ENCODE measurements at places on chromosomes 16 and 17.

DNA sequence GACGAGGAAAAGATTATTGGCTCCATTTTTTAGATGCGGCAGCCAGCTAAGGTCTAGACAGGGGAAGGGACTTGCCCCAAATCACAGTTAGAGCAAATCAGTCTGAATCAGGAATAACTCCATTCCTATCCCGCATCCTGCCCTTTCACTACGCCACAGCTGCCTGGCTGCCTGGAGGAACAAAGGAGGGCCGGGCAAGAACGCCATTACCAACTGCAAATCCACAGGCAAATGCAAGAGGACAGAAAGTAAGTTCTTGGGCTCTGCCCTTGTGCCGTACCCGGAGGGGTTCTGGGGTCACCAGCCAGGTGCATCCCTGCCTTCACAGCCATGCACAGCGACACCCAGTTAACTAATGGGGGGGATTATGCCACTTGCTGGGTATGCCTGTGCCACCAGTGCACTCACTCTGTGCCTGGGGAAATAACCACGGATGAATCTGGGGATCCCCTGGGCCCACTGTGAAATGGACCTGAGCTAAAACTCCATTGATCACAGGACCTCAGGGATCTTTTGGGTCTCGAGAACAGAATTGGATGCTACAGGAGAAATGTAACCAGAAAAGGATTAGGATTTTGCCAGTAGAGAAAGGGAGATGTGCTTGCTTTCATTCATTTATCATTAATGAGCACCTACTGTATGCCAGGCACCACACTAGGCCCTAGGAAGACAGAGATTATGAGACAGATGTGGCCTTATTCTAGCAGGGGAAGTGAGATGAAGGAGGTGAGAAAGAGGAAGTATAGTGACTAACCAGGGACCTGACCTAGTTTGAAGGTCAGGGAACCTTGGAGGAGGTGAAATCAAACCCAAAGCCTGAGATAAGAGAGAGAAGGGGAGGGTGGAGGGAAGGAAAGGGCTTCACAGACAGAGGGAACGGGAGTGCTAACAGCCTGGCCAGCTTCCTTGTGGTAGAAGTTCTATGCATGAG, 17.7 kb downstream of the BCL7C start:
- DNase-seq: no peak

DNA sequence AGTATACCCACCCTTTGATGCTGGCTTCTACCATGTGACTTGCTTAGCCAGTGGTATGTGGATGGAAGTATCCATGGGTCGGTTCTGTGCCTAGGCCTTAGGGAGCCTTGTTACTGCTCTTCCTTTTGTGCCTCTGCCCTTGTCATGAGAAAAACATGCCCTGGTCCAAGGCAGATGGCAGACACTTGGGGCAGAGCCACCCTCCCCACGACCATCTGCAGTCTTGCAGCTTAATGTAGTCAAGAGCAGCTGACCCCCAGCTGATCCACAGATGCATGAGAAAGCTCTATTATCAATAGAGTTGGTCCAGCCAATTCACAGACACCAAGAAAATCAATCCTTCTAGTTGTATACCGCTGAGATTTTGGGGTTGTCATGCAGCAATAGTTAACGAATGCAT, 95.7 kb downstream of the SLC39A11 start:
- no peak for DNase-seq

- DNase-seq: no peak
Measured at GRCh38 chr17:12098568-12098967, 77.9 kb downstream of the MAP2K4 start.

- DNase-seq: no peak
Measured at GRCh38 chr16:55701442-55702319, 45.9 kb downstream of the SLC6A2 start.

GRCh38 chr16:19183187-19183586, 15.1 kb downstream of the SYT17 start:
- no peak for DNase-seq

- no peak for DNase-seq
Measured at GRCh38 chr17:1995321-1995892, 29.7 kb downstream of the RTN4RL1 start.

GRCh38 chr17:30519707-30520106, 42.5 kb downstream of the GOSR1 start:
- no peak for DNase-seq

DNA sequence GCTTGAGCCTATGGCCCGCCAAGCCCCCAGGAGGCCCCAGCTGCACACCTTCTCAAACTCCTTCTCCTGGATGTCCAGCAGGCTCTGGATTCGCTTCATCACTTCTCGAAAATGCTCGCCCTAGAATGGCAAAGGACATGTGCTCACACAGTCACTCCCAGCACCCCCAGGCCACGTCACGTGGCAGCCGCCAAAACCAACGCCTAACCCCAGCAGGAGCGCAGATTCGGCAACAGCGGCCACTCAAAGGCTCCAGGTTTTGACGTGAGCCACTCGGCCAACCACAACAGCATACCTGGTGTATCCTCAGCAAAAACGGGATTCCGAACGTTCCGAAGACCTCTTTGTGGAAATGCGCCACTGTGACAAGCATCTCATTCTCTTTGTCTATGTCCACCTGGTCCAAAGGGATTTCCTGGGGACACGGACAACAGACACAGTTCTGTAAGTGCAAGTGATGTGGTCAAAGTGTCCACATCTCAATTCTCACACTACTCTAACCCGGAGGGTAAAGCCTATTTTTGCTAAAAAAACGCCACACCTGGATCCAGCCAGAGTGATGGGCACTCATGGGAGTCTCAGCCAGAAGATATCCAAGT, 12.7 kb downstream of the LITAFD start:
- no peak for DNase-seq

GRCh38 chr16:31347445-31347844, 7.5 kb upstream of the ITGAX start:
- no peak for DNase-seq

DNA sequence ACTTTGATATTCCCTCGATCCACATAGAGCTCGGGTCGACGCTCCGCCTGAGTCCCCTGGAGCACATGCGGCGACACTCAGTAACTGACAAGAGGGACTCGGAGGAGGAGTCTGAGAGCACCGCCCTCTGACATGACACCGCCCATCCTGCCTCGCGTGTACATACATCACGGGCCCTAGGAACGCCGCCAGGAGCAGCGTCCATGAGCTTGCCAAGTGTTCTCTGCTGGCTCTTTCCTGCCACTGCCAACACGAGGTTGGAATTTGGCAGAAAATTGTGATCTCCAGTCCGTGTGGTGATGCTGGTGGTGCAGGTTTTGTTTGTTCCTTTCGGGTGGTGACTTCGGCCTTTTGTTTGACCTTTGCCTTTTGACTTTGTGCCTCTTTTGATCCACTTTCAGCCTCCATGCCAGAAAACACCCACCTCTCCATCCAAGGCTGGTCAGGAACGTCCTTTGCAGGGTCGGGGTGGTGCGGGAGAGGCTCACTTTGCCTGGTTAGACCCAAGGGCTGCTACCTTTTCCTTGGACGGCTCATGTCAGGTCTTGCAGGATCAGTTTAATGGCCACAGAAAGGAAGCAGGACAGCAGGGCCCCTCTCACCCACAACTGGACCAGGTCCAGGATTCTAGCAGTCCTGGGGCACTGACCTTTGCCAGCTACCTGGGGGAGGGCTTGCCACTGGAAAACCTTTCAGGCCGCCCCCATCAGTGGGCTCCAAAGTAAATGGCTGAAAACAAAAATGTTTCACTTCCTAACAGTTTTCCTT, 27.6 kb downstream of the ELAC2 start:
- DNase-seq: no peak

DNA sequence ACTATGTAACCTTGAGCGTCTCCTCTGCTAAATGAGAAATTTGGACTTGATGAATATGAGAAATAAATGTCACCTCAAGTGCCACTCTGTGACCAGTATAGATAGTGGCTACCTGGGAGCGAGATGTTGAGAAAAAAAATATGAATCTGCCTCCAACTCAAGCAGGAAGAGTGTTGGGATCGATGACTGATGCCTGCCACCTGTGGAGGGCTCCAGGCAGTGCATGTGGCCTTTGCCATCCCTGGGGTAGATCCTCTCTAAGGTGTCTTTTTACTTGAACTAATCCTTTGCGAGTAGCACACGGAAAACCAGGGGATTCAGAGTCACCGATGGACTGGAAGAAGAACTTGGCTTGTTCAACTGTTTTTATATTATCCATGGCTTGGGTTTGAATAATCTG, 9.4 kb downstream of the CCDC182 start:
- no peak for DNase-seq

DNA sequence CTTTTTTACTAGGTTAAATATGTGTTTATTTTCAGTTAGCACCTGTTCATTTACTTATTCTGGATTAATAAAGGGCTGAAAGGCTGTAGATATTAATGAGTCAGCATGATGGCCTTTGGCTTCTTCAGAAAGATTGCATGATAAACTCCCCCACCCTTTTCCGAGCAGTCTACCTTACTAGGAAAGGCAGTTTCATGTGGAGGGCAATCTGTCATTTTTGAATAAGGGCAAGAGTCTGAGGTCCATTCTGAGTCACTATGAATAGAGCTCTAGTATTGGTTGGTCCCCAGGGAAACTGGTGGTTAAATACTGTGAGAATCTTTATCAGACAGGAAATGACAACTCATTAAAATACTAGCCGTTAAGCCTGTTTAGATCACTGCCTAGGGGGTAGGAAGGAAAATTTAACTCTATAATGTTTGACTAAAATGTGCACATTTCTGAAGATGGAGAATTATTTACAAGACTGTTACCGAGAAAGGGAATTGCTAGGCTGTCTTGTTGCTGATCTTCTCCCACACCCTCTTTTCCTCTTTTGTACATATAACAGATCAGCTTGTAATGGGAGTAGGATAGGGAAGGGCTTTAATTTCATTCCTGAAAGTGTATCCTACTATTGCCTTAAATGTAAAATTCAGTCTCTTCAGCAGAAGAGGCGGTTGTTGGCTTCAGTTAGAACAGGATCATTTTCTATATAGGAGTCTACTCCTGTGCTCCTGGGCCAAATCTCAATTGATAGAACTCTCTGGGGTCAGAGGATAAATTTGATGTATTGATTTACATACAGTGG, 63.3 kb downstream of the TUBD1 start:
- DNase-seq: no peak

- DNase-seq: no peak
Measured at GRCh38 chr17:12712415-12712814, 46.7 kb downstream of the MYOCD start.

DNA sequence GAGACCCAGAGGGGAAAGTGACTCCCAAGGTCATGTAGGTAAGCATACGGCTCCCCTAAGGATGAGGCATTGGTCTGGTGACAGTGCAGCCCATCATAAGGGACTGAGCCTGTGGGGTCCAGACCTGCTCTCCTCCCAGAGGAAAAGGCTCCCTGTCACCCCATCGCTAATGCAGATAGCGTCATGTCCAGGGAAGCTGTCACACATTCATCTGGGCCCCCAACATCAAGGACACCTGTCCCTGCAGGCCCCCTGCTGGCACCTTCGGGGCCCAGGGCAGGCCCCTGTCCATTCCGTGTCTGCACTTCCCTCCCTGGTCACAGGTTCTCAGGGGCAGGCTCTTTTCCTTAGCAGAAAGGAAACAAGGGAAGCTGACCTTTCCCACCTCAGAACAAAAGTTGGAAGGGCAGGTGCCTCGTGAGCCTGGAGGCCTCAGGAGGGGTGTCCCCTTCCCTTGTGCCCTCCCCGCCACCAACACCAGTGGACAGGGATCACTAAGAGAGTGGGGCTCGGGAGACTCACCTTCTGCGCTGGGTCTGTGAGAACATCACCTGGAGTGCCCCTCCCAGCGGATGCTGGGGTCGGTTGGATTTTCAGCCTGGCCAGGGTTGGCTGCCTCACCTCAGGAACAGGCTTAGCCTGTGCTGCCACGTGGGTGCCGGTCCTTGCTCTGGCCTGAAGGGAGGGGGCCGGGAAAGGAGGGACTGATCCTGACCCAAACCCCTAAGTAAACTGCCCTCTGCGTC, 17.3 kb upstream of the LASP1NB start:
- DNase-seq: no peak

DNA sequence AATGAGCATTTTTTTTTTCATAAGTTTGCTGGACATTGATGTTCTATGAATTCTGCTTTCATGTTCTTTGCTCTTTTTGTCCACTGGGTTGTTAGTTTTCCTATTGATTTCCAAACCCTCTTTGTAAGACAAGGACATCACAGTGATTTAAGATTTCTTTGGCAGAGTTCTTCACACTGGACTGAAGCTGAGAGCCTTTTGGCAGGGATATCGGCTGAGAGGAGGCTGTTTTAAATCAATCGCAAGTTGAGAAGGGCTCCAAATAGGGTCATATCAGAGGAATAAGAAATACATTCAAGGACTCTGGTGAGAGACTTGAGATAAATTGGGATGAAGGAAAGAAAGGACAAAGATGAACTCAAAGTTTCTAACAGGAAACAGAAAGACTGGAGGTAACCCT, 165.8 kb upstream of the AXIN2 start:
- no peak for DNase-seq

DNA sequence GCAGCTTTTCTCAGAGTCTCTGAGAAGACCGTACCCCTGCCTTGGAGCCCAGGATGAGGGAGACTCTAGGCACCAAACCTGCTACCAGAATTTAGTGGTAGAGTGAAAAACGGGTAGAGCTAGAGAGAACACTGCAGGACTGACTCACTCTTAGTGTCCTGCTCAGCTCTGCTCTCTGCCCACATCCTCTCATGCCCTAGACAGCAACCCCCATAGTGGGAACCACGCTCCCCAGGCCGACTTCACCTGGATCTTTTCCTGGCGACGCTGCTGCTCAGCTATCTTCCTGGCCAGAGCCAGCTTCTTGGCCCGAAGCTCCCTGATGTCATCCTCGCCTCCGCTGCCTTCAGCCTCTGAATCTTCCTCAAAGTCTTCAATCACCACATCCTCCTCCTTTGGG, 26.7 kb downstream of the HIC1 start:
- no peak for DNase-seq

- no peak for DNase-seq
Measured at GRCh38 chr16:29962344-29962994, 590 bp downstream of the TMEM219 start.

- DNase-seq: no peak
Measured at GRCh38 chr17:75664099-75664549, 2.8 kb downstream of the RECQL5 start.

GRCh38 chr16:2365397-2366294, 25.1 kb upstream of the ABCA3 start:
- DNase-seq: no peak

DNA sequence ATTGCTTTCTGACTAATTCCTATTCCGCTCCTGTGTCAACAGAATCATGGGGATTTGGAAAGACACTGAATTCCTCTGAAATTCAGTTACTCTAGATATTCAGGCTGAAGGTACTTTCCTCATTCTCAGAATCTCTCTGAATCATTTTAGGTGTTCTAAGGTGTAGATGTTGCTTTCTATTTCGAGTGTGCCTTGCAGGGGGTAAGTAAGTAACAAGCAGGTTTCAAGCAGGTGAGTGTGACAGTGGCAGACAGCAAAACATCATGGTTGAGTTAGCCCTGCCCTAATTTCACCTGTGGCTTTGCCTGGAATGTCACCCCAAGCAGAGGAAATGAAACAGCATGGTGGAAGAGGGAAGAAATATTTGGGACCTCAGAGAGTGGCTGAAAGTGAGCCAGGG, 75.1 kb downstream of the SHISA9 start:
- DNase-seq: no peak

DNA sequence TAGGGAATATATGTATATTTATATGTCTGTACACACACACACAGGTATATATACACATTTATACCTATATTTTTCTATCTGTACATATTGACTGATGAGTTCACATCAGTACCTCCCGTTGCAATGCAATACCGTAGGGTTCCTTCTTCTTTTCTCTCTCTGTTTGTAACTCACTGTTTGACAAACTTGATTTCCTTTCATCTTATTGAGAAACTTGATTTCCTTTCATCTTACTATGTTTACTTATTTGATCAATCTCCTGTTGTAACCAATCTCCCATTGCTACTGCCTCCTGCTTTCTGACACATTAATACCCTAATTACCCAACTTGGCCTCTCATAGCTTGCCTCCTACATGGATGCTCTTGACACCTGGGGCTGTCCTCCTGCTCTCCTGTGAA, 49.8 kb downstream of the NFAT5 start:
- no peak for DNase-seq

Data from activated gamma-delta T cell treated with anti-CD3 and anti-CD28 coated beads, Interleukin-2, amount 50 U/mL, for 16 hours (primary cell).